Choroid plexus epithelial cell (primary cell): ENCODE measurements at places on chromosomes 12 and 14.

DNA sequence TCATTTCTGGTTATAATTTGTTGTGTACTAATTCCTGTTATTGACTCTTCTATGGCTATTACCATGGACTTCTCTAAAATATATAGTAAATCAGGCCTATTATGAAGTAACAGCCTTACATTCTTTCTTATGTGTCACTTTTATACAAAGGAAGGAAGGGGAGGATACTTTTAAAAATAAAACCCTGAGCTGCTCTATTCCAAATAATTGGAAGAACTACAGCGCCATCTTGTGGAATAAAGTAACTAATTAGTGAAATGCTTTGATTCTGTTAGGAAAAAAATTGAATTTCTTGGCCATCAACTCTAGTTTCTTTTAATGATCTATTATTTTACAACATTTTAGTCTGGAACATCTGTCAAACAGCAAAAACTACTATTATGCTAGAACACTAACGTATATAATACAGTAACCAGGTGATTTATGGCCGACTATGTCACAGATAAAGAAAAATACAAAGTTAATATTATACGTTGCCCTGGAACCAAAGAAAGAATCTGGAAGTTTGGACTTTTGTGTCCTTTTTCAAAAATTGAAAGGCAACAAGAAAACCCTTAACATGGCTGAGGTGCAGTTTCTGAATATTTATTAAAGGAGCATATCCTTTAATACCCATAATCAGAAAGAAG is 55.0 kb upstream of the NELL2 start:
- DNase-seq: peak; percentile 69

DNA sequence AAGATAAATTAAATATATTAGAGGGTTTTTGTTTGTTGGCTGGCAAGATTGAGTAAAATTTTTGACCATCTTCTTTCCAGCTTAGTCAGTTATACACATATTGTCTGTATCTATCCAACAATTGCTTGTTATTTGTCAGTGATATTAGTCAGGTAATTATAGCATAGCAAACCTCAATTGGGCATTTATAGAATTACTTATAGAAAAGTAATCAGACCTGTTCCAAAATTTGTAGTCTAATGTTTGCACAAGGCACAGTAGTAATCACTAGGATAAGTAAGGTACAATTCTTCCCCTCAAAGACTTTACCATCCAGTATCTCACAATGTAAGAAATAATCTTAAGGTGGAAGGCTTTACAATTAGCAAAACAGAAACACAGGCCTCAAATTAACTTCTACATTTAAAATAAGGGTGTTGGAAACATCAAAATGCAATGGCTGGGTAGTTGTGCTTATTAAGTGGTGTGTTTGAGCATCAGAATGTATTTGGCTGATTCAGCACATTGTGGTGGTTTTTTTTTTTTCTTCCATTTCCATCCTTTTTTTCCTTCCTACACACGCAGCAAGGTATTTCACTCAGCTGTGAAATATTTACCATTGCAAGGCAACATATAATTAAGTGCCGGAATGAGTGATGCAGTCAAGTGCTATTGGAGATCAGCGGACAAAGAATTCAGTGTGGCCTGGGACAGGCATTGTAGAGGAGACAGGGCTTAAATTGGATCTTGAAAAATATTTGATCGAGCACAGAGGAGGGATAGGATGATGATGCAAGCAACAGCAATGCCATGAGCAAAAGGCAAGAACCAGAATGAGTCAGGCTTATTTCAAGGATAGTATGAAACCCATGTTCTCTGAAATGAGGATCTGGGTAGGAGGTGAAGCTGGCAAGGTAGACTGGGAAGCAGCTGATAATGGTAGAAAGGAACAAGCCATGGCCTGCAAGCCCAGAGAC is 178.2 kb downstream of the AKAP6 start:
- peak; percentile 91 for DNase-seq

GRCh38 chr14:63361790-63362189 is 43.1 kb upstream of the GPHB5 start:
- no peak for DNase-seq

DNA sequence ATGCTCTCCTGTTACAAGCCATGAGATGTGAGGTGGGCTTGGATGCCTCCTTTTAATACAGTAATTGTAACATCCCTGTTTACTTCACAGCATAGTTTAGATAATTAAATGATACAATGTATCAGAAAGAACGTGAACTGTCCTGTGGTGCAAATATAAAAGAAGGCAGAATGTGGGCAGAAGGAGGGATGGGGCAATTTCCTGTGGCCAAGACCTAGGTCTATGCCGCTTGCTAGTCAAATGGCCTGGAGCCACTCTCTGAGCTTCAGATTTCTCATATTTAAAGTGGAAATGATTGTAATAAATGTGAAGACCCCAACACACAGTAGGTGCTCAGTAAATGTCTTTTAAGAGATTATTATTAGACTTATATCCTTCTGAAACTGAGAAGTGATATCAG is 24.0 kb upstream of the EVL start:
- no peak for DNase-seq

GRCh38 chr12:78398750-78399149 is 465.8 kb upstream of the SYT1 start:
- peak; percentile 23 for DNase-seq

- DNase-seq: no peak
Observed at GRCh38 chr12:48857278-48857994, 5.5 kb upstream of the DDX23 start.

GRCh38 chr14:54342806-54343205 is 54.0 kb upstream of the CDKN3 start:
- peak; percentile 13 for DNase-seq

GRCh38 chr12:67681105-67681778 is 32.7 kb downstream of the DYRK2 start:
- peak; percentile 94 for DNase-seq

GRCh38 chr12:117646520-117646919 is 285.1 kb upstream of the NOS1 start:
- no peak for DNase-seq

GRCh38 chr14:61864329-61864898 is 102.2 kb downstream of the SNAPC1 start:
- DNase-seq: no peak

GRCh38 chr12:117622741-117623140 is 261.3 kb upstream of the NOS1 start:
- no peak for DNase-seq

- no peak for DNase-seq
Observed at GRCh38 chr12:5251092-5251491, 180.8 kb upstream of the NTF3 start.

- DNase-seq: no peak
Observed at GRCh38 chr12:14244876-14245669, 120.4 kb upstream of the ATF7IP start.

DNA sequence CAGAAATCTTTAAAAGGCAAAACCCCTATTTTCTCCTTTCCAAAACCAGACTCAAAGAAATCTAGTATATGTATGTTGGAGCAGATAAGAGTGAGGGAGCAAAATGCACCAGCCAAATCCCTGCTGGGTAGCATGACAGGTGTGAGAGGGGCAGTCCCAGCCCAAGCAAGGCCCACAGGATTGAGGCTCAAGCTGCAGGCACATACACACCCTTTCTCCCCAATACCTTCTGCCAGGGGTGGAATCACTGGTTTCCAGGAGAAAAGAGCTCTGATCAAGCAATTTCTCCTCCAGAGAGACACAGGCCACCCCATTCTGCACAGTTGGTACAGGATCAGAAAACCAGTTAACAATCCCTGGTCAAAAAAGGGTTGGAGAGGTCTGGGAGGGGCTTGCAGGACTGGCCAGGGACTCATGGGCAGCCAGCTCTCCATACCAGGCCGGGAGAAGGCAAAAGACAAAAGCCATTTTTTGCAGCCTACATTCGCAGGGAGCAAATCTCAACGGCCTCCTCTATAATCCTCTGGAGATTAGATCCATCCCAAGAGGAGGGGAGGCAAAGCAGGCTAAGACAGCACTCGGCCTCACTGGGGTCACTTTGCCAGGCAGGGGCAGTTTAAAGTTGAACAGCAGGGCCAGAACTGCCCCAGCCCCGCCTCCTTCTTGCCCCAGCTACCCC is 2.1 kb downstream of the KMT2D start:
- no peak for DNase-seq

- peak; percentile 52 for DNase-seq
Observed at GRCh38 chr12:61993734-61994345, 266.4 kb upstream of the USP15 start.

- peak; percentile 37 for DNase-seq
Observed at GRCh38 chr14:54200726-54201125, 196.1 kb upstream of the CDKN3 start.

- no peak for DNase-seq
Observed at GRCh38 chr12:109542876-109543275, 30.4 kb downstream of the MMAB start.

DNA sequence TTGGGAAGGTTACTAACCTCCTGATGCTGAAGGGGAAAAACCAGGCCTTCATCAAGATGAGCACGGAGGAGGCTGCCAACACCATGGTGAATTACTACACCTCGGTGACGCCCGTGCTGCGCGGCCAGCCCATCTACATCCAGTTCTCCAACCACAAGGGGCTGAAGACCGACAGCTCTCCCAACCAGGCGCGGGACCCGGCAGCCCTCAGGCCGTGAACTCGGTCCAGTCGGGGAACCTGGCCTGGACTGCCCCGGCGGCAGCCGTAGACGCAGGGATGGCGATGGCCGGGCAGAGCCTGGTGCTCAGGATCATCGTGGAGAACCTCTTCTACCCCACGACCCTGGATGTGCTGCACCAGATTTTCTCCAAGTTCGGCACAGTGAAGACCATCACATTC is 133.0 kb upstream of the FUT8 start:
- no peak for DNase-seq

- DNase-seq: no peak
Observed at GRCh38 chr14:91373591-91374254, 43.9 kb downstream of the CCDC88C start.

GRCh38 chr12:122681814-122682213 is 21.3 kb downstream of the HCAR2 start:
- DNase-seq: peak; percentile 76

DNA sequence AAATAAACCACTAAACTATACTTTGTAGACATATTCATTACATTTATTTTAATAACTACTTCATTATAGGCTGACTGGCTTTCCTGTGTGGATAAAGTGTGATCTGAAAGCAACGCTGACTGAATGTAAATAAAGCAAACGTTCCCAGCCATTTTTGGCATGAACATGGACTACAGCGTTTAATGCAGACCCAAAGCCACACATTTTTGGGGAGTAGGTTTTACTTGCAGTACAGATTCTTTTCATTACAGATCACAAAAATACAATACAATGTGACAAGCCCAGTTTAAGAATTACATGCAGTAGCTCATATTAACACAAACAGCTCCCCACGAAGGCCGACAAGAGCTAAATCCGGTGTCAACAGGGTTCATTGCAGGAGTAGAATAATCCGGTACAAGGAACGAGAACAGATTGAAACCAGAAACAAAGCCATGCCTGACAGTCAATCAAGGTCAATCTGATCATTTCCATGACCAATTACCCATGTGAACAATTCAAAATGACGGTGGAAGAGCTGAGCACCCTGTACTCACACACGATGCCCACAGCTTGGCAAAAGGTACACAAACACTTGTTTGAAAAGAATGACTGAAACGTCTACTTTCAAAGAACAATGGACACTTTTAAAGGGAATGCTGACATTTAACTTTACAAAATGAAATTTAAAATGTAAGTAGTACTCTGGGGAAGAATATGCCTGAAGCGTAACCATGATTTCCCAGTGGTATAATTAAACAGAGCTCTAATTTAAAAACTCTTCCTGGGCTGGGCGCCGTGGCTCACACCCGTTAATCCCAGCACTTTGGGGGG is 5.3 kb downstream of the BAG5 start:
- no peak for DNase-seq

GRCh38 chr14:52769887-52770286 is 21.5 kb downstream of the GNPNAT1 start:
- DNase-seq: peak; percentile 13

GRCh38 chr14:69937367-69938081 is 58.3 kb downstream of the SMOC1 start:
- DNase-seq: no peak

GRCh38 chr12:106757623-106758348 is 16.7 kb upstream of the RIC8B start:
- no peak for DNase-seq

DNA sequence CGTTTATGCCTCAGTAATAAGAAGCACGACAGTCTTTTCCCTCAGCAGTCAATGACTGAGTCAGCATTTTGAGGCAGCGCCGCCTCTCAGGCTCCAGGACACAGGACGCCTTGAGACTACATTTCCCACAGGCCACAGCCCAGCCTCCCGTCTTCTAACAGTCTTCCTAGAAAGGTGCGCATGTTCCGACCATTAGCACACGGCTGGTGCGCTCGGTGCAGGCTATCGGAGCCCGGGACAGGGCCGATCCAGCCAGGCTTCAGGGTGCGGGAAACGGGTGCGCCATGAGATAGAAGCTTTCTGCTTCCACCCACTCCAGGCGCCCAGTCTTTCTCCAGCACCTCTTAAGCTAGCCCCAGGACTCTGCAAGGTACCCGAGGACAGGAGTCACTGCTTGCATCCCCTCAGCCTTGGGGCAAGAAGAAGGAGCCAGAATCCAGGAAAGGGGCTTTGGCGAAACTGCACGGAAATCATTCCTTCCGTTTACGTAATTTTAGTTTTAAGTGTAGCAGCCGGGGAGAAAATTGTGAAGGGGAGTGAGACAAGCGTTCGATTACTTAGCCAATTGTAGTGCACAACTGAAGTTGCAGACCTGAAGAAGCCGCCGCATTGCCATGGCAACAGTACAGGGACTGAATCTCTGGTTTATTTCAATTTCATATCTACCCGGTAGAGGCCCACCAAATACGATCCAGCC is 54.0 kb downstream of the ZNF641 start:
- DNase-seq: peak; percentile 86

GRCh38 chr12:1993341-1993740 is 10.9 kb downstream of the DCP1B start:
- peak; percentile 92 for DNase-seq

GRCh38 chr12:16437926-16438325 is 90.5 kb downstream of the MGST1 start:
- no peak for DNase-seq

- no peak for DNase-seq
Observed at GRCh38 chr12:6241495-6241894, 41.3 kb downstream of the CD9 start.

- DNase-seq: peak; percentile 62
Observed at GRCh38 chr12:68559984-68560850, 50.5 kb upstream of the RAP1B start.

DNA sequence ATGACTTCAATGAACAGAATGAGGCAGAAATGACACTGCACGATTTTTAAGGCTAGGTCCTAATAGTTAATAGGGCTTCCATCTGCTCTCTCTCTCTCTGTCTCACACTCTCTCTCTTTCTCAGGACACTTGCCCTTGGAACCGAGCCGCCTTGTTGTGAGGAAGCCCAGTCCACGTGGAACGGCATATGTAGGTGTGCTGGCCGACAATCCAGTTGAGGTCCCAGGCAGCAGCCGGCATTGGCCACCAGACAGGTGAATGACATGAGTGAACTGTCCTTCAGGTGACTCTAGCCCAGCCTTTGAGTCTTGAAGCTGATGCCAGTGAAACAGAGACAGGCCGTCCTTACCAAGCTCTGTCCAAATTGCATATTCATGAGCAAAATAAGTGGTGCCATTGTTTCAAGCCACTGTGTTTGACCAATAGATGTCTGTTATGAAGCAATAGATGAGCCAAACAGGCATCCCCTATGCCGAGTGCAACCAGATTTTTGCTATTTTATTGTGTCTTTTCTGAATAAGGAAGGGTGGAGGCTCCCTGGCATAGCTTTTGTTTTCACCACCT is 217.5 kb upstream of the LHX5 start:
- no peak for DNase-seq

GRCh38 chr14:56129092-56129491 is 10.9 kb downstream of the PELI2 start:
- no peak for DNase-seq

- no peak for DNase-seq
Observed at GRCh38 chr14:73489481-73490175, 1.1 kb upstream of the RIOX1 start.

- DNase-seq: peak; percentile 35
Observed at GRCh38 chr14:33631441-33631840, 319.4 kb downstream of the EGLN3 start.
